ENCODE measurements at places on chromosomes 1 and 21.
A peak's percentile ranks its signal among the peaks of the same experiment; 100 is the strongest.

DNA sequence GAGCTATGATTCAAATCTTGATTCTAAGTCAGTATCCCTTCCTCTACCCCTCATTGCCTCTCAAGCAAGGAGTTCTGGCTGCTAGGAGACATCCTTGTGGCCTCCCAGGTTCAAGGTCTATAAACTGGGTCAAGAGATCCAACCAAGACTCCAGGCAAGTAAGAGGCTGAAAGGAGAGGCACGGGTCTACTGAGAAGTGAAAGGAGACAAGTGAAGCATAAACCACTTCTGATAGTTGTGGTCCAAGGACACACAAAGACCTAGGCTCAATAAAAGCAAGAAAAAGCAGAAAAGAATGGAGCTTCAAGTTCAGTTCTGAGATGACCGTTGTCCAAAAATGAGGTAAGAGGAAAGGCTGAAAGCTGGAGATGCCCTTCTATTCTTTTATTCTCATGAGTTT, 17.8 kb upstream of the PPP2R5A start:
- peaks cover 5% of the 10 kb centered on the region for H3K4me1 ChIP-seq
- no peak for DNase-seq
- no peaks in the 10 kb centered on the region for H3K36me3 ChIP-seq

DNA sequence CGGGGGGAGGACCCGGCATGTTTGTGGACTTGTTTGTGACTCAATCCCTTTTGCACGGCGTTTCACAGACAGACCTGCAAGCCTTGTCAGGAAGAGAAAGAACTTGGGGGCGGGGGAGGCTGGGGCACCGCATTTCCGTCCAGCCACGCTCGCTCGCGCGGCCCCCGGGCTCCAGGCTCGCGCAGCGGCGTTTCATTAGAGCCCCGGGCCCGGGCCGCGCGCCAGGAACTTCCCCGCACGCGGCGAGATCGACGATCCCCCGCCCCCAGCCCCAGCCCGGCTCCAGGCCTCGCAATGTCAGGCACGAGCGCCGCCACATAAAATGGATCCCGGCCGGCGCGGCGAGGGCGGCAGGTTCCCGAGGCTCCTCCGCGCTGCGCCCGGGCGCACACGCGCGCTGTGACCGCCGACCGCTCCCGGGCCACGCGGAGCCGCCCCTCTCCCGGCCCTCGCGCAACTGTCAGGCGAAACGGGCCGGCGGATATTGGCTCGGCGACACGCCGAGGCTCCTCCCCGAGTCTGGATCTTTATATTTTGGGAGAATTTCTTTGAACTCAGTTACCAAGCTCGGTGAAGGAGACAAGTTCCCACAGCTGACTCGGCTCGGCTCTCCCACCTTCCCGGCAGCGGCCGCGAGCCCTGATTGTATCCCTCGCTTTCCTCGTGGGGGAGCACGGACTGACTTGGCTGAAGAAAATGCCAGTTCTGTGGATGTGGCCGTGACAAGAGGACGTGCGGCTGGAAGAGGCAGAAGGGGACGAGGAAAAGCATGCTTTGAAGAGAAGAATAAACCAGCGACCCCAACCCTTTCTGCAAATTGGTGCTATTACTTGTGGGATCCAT, at the start of gene KIF26B:
Gene KIF26B, plus strand, starts transcription at position 557 of the 843 bp plus-strand sequence. CDS start 440 bp downstream, outside the sequence.
- no peaks in the 10 kb centered on the region for H3K36me3 ChIP-seq
- no peak within 1 kb of the TSS for H3K27ac ChIP-seq
- H3K4me1 ChIP-seq = peaks cover 19% of the 10 kb centered on the region
- H3K27me3 ChIP-seq = peaks cover 68% of the 10 kb centered on the region
- DNase-seq = peak; percentile 53

- H3K27ac ChIP-seq = no peak overlapping the region
- peaks cover 4% of the 10 kb centered on the region for H3K4me1 ChIP-seq
- H3K27me3 ChIP-seq = peaks cover 8% of the 10 kb centered on the region
Measured at GRCh38 chr1:225888289-225888897, 553 bp downstream of the LEFTY1 start.

- H3K4me1 ChIP-seq = no peaks in the 10 kb centered on the region
- no peak overlapping the region for H3K27ac ChIP-seq
- peaks cover 2% of the 10 kb centered on the region for H3K27me3 ChIP-seq
- H3K4me3 ChIP-seq = no peak overlapping the region
- no peaks in the 10 kb centered on the region for H3K36me3 ChIP-seq
Measured at GRCh38 chr1:14138135-14138506, 438.1 kb downstream of the PRDM2 start.

GRCh38 chr1:208369658-208370057, 125.5 kb upstream of the PLXNA2 start:
- no peak overlapping the region for H3K4me3 ChIP-seq
- DNase-seq = no peak
- no peaks in the 10 kb centered on the region for H3K4me1 ChIP-seq
- no peak overlapping the region for H3K27ac ChIP-seq
- peaks cover 10% of the 10 kb centered on the region for H3K27me3 ChIP-seq

DNA sequence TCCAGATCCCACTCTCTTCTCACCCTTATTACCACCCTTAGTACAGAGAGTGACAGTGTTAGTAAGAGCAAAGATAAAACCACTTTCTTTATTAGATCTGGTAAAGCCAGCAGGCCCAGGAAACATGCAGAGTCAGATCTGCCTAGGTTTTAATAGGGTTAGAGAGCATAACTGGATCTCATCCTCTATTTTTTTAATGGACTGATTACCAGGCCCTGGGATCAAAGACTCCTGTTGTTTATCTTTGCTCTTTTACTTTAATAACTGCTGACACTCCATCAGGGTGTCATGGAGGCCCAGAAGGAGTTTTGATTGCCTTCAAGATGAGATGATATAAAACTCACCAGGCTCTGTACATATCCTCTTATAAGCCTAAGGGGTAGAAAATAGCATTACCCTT, 45.3 kb upstream of the RGS5 start:
- peaks cover 2% of the 10 kb centered on the region for H3K36me3 ChIP-seq
- H3K27ac ChIP-seq = no peak overlapping the region
- no peaks in the 10 kb centered on the region for H3K27me3 ChIP-seq
- DNase-seq = no peak

DNA sequence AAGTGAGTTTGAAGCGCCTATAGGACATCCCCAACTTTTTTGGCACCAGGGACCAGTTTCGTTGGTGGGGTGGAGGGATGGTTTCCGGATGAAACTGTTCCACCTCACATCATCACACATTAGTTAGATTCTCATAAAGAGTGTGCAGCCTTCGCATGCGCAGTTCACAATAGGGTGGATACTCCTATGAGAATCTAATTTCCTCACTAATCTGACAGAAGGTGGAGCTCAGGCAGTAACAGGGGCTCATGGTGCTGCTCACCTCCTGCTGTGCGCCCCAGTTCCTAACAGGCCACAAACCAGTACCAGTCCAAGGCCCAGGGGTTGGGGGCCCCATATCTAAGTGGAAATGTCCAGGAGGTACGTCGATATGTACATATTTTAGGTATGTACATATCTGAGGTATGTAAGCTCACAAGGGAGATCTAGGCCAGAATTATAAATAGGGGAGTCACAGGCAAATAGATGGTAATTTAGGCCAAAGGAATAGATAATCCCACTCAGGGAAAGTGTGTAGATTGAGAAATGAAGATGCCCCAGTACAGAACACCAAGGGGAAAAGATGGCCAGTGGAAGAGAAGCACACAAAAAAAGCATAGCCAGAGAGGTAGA, 27.5 kb upstream of the RASAL2 start:
- H3K4me3 ChIP-seq = no peak overlapping the region
- no peak for DNase-seq
- no peaks in the 10 kb centered on the region for H3K27me3 ChIP-seq
- no peak overlapping the region for H3K27ac ChIP-seq

DNA sequence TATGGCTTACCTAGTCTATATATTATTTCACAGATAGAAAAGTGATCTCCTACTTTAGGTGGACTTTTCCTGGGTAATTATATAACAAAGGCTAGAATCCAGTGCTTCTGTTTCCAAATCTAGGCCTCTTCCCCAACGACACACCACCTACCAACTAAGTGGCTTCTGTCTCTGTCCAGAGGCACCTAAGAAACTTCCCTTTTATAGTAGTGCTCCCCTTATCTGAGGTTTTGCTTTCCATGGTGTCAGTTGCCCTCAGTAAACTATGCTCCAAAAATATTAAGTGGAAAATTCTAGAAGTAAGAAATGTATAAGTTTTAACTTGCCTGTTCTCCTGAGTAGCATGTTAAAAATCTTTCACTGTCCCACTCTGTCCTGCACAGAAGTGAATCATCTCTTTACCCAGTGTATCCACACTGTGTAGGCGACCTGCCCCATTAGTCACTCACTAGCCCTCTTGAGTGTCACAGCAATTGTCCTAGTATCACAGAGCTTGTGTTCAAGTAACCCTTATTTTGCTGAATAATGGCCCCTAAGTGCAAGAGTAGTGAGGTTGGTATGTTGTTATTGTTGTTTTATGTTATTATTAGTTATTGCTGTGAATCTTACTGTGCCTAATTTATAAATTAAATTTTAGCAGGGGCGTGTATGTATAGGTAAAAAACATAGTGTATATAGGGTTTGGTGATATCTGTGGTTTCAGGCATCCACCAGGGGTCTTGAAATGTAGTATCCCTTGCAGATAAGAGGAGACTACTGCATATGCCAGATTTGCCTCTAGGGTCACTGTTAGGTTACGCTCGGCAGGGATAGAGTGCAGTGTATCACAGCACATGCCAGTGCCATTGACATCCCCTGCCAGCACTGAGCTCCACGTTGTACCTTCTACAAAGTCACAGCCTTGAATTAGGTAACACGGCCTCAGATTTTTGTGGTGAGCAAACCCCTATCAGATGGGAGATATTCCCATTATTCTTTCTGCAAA, 14.7 kb upstream of the CD53 start:
- DNase-seq = no peak
- peaks cover 8% of the 10 kb centered on the region for H3K4me1 ChIP-seq
- H3K27ac ChIP-seq = no peak overlapping the region
- no peaks in the 10 kb centered on the region for H3K27me3 ChIP-seq
- no peak overlapping the region for H3K4me3 ChIP-seq
- H3K36me3 ChIP-seq = peaks cover 7% of the 10 kb centered on the region

DNA sequence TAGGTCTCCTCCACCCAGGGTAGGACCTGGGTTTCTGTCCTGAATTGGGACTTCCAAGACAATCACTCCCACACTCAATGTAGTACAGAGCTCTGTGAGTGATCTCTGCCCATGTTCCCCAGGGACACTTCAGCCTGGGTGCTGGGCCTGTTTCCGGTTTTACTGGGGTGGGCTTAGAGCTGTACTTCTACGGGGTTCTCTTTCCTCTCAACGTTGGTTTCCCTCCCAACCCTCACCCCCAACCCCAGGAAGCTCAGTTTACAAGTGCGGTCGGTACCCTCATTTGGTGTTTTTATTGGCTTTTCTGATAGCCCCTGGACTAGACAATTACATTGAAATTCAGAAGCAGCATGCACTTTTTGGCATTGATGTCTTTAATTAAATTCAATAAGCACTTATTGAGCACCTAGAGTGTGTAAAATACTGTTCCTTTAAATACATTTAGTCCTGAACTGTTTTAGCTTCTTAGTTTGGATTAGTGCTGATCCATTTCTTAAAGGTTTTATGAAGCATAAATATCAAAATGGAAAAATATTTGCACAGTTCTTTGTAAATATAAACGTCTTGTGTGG, 542 bp upstream of the XPR1 start:
- H3K4me3 ChIP-seq = no peak overlapping the region
- H3K27ac ChIP-seq = peak overlapping the region; percentile 90
- H3K4me1 ChIP-seq = peaks cover 2% of the 10 kb centered on the region
- DNase-seq = no peak
- peaks cover 5% of the 10 kb centered on the region for H3K27me3 ChIP-seq
- no peaks in the 10 kb centered on the region for H3K36me3 ChIP-seq

GRCh38 chr1:239733995-239734394, 347.6 kb downstream of the CHRM3 start:
- DNase-seq = no peak
- no peak overlapping the region for H3K4me3 ChIP-seq
- peaks cover 3% of the 10 kb centered on the region for H3K4me1 ChIP-seq
- no peak overlapping the region for H3K27ac ChIP-seq
- no peaks in the 10 kb centered on the region for H3K27me3 ChIP-seq

DNA sequence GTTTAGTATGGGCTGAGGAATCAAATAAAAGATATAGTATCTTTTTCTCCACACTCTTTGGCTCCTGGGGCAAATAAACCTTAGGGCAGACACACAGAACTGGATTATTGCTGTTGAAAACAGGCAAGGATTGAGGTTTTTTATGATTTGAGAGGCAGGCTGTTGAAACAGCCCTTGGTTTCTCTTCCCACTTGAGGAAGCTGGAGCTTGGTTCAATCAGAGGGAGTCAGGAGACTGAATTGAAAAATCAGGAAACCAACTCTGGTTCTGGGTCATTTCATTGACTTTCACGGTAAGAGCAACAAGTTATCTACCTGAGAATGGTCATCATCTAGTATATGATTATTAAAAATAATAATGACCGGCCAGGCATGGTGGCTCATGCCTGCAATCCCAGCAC, 108.4 kb downstream of the CNIH3 start:
- no peak overlapping the region for H3K4me3 ChIP-seq
- H3K27me3 ChIP-seq = peaks cover 7% of the 10 kb centered on the region
- no peak overlapping the region for H3K27ac ChIP-seq

GRCh38 chr1:12135612-12136011, 31.2 kb upstream of the TNFRSF1B start:
- H3K4me1 ChIP-seq = peaks cover 12% of the 10 kb centered on the region
- H3K4me3 ChIP-seq = no peak overlapping the region
- no peak overlapping the region for H3K27ac ChIP-seq
- H3K36me3 ChIP-seq = no peaks in the 10 kb centered on the region
- DNase-seq = no peak

DNA sequence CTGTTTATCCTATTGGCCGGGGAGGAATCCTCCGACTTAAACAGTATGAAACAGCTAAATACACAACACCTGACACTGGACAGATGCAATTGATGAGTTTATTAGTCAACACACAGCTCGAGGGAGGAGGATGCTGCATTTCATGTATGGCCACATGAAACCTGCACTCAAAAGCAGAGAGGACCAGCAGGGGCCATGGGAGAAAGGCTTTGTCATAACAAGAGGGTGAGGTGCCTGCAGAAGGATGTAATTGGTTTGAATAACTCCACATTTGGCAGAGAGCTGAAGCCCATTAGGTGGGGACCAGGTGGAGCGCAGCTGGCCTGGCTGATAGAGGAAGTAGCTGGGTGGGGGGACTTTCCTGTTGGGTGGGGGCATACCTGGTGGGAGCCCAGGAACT, 599.1 kb downstream of the PTPRU start:
- no peak overlapping the region for H3K4me3 ChIP-seq
- peaks cover 13% of the 10 kb centered on the region for H3K27me3 ChIP-seq
- DNase-seq = no peak
- H3K36me3 ChIP-seq = no peaks in the 10 kb centered on the region
- no peaks in the 10 kb centered on the region for H3K4me1 ChIP-seq
- no peak overlapping the region for H3K27ac ChIP-seq

Data from activated naive CD8-positive, alpha-beta T cell treated with anti-CD3 and anti-CD28 coated beads, Interleukin-2, amount 10 ng/mL, durations not matched to agents 7 days and 5 days (primary cell).